Fibroblast of skin of scalp (primary cell): ENCODE measurements at places on chromosomes 16 and 17.
A peak's percentile ranks its signal among the peaks of the same experiment; 100 is the strongest.

GRCh38 chr17:1584167-1584566 is 21.6 kb upstream of the PITPNA start:
- no peak for DNase-seq

DNA sequence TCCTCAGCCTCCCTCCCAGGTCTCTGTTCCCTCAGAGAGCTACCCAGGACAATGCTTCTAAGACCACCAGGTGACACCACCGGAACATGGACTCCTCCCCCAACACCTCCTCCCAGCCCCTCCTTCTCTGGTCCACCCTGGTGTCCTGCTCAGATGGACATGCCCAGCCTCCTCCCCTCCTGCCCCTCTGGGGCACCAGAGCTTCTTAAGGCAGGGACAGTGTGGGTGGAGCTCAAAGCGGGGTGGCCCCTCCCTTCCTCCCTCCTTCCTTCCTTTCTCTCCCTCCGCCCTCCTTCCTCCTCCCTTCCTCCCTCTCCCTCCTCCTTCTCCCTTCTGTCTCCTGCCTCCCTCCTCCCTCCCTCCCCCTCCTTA is 22.7 kb downstream of the TRPV3 start:
- peak; percentile 33 for DNase-seq

GRCh38 chr16:19396555-19397011 is 21.1 kb upstream of the TMC5 start:
- no peak for DNase-seq

GRCh38 chr17:60393840-60394723 is 2.1 kb upstream of the USP32 start:
- no peak for DNase-seq

DNA sequence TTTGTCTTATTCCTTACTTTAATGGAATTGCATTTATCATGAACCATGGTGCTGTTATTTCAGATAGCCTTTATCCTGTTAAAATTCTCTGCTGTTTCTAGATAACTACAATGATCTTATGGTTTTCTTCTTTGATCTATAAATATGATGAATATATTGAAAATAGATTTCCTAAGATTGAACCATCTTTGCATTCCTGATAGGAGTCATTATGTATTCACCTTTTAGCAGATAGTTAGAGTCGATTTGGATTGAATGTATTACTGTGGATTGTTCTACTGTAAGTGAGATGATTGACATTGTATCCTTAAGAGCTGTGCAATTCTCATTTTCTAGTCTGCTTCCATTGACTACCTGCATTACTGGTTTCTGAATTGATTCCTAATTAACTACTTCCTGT is 165.0 kb upstream of the CACNG3 start:
- no peak for DNase-seq
